ENCODE measurements at places on chromosomes 3 and 15. TPM values are rescaled to one million over a fixed set of nuclear protein-coding genes. Genes with fewer than 3 reads are reported as not detected.

GRCh38 chr3:96996009-96996408 is 181.6 kb downstream of the EPHA6 start:
- no peak for DNase-seq

GRCh38 chr3:162978136-162978535 is 1481.5 kb downstream of the OTOL1 start:
- DNase-seq = no peak

DNA sequence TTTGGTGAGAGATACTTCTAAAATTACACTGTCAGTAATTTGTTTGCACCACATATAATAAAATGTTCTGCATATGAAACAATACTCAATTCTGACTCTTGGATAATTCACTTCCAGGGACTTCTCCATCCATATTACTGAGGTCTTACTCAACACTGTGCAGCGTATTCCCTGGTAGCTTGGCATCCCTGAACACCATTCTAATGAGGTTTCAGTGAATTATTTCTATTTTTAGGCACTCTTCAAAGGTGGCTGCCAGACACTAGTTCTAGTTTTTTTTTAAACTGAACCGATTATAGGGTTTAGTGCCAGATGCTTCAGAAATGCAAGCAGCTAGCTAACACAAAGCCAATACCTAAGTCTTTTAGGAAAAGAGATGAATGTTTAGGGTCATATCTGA is 283.3 kb downstream of the FEZF2 start:
- no peak for DNase-seq

DNA sequence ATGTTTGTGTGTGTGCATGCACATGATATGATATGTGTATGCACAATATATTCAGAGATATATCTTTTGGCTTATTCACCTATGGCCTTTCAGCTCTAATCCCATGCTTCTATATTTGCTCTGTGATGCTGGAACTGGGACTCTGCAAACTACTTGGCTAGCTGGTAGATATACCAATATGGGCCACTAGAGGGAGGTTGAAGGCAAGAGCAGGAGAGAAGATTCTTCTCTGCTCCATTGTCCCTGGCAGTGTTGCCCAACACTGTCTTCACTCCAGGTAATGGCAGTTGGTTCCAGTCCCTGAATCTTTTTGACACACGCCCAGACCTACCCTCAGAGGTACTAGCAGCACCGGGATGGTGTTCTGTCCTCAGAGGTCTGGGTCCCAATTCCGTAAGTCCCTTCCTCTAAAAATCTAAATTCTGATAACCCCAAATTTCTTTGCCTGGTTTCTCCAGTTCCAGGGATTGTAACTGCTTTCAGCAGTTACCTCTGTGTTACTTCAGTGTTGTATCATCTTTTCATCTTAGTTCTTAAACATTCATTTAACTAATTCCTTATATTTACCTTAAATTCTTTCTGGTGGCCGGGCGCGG is 44.7 kb downstream of the GTPBP8 start:
- DNase-seq = no peak

GRCh38 chr3:160099834-160100233 is 111.2 kb downstream of the IL12A start:
- no peak for DNase-seq

DNA sequence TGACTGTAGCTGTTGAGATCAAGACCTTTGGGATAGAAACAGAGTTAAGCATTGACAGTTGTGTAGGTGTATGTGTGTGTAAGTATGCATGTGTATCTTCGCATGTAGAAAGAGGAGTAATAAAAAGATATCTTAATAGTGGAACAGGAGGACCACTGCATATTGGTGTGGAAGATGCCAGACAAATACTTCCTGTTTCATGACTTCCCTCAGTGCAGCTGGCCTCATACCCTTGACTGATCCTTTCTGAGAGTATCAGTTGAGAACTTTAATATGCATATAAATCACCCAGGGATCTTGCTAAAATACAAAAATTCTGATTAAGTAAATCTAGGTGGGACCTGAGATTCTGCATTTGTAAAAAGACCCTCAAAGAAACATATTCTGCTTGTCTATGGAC is 8.5 kb upstream of the ZBED2 start:
- no peak for DNase-seq

DNA sequence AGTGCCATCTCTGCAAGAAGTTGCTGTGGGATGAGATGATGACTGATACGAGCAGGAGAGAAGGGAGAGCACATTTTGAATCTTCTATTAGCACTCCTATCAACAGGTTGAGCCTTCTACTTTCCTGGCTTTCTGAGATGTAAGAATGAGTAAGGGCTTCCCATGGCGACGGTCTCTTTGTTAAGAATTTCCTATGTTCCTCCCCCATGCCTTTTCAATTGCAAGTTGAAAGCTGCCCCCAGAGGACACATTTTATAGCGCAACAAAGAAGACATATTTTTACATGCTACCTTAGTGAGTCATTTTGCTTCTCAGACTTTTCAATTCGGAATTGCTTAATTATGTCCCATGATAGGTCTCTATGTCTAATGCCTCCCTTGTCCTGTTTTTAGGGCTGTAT is 71.3 kb upstream of the LRTM1 start:
- no peak for DNase-seq

DNA sequence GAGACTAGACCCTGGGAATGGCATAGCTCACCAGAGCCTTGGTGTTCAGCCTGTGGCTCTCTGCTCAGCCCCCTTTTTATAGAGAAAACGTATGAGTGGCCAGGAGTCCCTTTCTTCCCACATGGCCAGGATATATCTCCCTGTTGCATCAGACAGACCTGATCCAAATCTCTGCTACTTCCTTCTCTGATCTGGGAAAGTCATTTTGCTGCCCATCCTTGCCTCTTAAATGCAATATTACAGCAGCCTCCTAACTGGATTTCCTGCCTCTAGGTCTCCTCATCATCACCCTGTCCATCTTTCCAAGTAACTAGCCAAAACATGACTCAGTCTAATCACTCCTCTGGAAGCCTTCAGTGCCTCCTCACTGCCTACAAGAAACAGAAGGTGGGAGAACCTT is 42.9 kb downstream of the CTDSPL start:
- DNase-seq = no peak

GRCh38 chr3:169863458-169863899 is 6.3 kb downstream of the LRRC31 start:
- peak; percentile 48 for DNase-seq

GRCh38 chr15:60840306-60840702 is 361.4 kb upstream of the ICE2 start:
- DNase-seq = no peak

DNA sequence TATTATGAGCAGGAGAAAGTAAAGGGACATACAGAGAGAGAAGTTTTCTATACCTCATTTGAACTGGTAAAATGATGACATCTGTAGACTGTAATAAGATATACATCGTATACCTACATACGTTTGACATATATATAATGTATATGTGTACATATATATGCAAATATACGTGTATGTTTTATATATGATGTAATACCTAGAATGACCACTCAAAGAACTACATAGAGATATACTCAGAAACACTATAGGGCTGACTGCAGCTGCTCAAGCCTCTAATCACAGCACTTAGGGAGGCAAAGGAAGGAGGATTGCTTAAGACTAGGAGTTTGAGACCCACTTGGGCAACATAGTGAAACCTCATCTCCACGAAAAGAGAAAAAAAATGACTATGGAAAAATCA is 48.5 kb upstream of the MCTP2 start:
- no peak for DNase-seq

DNA sequence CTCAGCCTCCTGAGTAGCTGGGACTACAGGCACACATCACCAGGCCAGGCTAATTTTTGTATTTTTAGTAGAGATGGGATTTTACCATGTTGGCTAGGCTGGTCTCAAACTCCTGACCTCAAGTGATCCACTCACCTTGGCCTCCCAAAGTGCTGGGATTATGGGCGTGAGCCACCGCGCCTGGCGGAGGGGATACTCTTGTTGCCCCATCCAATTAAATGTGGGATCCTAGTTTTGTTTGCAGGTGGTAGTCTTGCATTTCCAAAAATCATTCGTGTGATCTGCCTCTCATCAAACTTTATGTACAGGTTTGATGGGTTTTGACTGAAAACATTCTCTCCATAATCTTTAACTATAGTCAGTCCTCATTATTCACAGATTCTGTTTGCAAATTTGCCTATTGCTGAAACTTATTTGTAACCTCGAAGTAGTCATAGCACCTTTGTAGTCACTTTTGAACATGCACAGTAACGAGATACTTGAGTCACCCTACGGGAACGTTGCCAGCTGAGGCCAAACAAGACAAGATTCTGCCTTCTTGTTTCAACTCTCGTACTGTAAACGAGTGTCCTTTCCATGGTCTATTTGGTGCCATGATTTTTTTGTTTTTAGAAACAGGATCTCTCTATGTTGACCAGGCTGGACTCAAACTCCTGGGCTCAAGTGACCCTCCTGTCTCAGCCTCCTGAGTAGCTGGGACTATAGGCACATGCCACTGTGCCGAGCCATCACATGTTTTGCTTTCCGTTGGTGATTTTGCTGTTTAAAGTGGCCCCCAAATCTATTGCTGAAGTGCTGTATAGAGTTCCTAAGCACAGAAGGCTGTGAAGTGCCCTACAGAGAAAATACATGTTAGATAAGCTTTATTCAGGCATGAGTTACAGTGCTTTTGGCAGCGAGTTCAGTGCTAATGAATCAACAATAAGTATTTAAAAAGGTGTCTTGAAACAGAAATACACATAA is 8.1 kb upstream of the MAPK6 start:
- DNase-seq = no peak

GRCh38 chr15:60865507-60865906 is 363.6 kb downstream of the RORA start:
- DNase-seq = no peak

DNA sequence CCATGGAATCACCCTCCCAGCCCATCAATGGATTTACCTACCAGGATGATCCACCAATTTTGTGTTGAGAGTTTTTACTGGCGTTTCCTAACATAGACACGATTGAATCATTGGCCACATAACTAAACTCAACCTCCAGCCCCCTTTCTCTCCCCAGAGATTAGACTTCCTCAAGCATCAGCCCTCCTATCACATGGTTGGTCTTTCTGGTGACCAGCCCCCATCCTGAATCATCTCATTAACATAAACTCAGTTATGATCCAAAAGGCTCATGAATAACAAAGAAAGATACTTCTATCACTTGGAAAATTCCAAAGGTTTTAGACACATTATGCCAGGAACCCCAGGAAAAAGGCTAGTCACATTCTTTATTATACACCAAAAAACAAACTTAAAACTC is 21.2 kb downstream of the PRKAR2A start:
- no peak for DNase-seq

GRCh38 chr15:39118510-39118909 is 462.4 kb upstream of the THBS1 start:
- DNase-seq = no peak

DNA sequence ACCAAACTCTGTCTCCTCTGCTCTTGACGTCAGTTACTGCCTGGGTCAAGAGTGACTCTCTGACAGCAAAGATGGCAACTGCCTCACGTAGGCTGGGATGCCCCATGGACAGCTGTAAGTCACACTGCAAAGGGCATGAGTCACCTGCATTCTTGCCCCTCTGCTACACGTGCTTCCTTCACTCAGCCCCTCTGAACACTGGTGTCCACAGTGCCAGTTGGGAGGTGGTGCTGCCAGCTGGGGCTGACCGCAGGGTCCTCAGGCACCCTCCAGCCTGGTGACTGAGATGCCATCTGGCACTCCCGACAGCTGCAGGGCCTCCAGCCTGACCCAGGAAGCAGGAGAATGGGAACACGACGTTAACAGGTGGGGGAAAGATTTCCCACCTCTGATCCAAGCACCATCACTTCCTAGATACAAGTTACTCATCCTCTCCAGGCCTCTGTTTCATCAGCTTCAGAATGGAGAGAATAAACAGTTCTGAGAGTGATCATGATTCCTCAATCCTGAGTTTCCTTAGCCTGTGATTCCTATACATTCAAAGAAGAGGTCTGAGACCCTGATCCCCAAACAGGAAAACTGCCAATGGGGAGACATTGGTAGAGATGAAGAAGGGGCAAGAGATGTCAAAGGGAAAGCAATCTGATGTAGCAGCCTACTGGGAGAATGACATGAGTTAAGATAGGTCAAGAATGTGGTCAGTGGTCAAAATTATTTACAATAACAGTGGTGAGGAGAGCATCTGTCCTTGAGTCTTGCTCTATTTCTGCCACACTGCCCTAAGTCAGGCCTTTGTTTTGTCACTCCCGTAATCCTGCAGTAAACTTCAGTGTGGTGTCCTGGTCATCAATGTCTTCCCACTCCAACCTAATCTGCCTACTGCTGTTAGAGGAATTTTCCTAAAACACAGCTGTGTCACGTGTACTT is 86.1 kb upstream of the BCL6 start:
- no peak for DNase-seq

GRCh38 chr3:179652447-179653095 is at the start of gene USP13:
USP13 (plus strand) TSS chr3:179653040; CDS start chr3:179653226, 186 bp downstream.
- no peak for DNase-seq

DNA sequence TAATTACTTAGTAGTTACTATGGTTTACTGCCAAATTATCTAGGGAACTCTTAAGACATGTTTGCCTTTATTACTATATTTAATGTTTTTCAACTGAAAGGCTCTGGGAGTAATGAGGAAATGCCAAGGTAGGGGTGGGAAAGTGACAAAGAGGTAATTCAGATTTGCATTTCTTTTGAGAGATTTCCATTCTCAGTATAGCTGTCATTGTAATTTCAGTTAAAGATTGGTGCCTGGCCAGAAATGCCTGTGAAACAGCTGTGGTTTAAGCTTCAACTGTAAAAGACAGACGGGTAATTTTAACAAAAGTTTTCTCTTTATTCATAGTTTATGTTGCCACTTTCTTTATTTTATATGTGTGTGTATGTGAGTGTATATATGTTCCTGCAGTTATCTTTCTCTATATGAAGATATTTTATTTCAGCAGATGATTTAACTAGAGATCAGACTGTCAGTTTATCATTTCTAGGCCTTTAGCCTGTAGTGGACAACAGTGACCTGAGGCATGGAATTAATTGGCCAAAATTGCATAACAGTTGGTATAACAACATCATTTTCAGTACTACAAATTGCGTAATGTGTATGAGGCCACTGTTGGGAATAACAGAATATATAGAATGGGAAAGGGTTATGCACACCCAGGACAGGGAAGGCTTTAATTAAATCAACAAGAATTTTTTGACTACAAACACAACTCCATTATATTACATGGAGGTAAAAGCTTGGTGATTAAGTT is 119.0 kb downstream of the BBX start:
- no peak for DNase-seq

GRCh38 chr15:61584410-61584809 is 355.3 kb upstream of the RORA start:
- no peak for DNase-seq

- DNase-seq = no peak
Measured at GRCh38 chr3:175383813-175384212, 524.7 kb downstream of the NAALADL2 start.

GRCh38 chr3:90136456-90137191 is 1029.2 kb downstream of the EPHA3 start:
- no peak for DNase-seq

GRCh38 chr3:190568036-190568435 is 54.2 kb downstream of the IL1RAP start:
- DNase-seq = no peak

SERINC4 gene
- polyA plus RNA-seq = not detected

TF gene
- polyA plus RNA-seq = 3.9 TPM

CCDC13 gene
- polyA plus RNA-seq = 3.5 TPM

PARP15 gene
- polyA plus RNA-seq = 0.27 TPM

KNG1 gene
- polyA plus RNA-seq = 220 TPM

CPNE9 gene
- polyA plus RNA-seq = 0.14 TPM

ATP8B4 gene
- 2.9 TPM for polyA plus RNA-seq

SEMA3G gene
- 28.5 TPM for polyA plus RNA-seq

SLCO2A1 gene
- polyA plus RNA-seq = 21.6 TPM

AHSG gene
- polyA plus RNA-seq = 90.9 TPM

CELF6 gene
- 6.6 TPM for polyA plus RNA-seq

ATP13A4 gene
- 0.72 TPM for polyA plus RNA-seq
